ENCODE measurements at places on chromosomes 13 and 19. TPM values are rescaled to one million over a fixed set of nuclear protein-coding genes. Genes with fewer than 3 reads are reported as not detected.

The SIGLEC12 gene
- not detected for total RNA-seq

The KLF2 gene
- 1.1 TPM for total RNA-seq

The LILRB5 gene
- total RNA-seq, result 0.09 TPM

The PCDH17 gene
- total RNA-seq, result 0.85 TPM

DNA sequence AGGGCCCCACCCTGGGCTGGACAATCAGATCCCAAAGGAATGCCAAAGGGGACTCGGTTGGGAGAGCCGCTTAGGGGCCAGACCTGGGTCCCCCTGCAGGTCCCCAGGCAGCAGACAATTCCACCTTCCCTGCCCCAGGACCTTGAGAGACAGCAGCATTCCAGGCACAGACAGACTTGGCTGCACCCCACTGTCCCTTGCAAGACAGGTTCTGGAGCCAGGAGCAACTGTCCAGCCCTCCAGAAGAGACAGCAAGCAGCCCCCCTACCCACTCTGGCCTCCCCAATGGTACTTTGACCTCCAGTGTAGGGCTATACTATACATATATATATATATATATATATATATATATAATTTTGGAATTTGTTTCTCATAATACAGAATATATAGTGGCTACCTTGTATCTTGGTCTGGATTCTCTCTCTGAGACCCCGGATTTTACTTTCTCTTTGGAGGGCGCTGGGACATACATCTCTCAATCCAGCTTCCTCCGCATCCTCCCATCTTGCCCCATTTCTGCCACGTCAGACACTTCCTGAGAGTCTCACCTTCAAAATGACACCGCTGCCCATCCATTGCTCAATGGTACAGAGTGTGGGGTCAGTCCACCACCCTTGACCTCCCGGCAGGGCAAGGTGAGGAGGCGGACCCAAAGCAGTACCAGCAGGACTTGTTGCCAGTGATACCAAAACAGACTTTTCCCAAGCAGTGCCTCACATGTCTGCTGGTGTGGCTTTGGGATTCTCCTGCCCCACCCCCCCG is 12.7 kb downstream of the SMIM24 start:
- H3K27me3 ChIP-seq, result peaks cover 69% of the 10 kb centered on the region
- H3K36me3 ChIP-seq, result peaks cover 5% of the 10 kb centered on the region
- no peak overlapping the region for H3K4me3 ChIP-seq
- no peak for DNase-seq
- H3K27ac ChIP-seq, result no peak overlapping the region

DNA sequence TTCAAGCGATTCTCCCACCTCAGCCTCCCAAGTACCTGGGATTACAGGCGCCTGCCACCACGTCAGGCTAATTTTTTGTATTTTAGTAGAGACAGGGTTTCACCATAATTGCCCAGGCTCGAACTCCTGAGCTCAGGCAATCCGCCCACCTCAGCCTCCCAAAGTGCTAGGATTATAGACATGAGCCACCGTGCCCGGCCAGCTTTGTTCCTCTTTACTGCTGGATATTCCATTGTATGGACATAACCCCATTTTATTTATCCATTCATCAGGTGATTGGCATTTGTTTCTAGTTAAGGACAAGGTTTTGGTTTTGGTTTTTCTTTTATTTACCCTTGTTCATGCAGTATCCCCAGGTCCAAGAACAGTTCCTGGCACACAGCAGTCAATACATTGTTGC is 4.1 kb upstream of the RPS9 start:
- no peak overlapping the region for H3K4me3 ChIP-seq
- peaks cover 27% of the 10 kb centered on the region for H3K4me1 ChIP-seq
- no peak for DNase-seq

DNA sequence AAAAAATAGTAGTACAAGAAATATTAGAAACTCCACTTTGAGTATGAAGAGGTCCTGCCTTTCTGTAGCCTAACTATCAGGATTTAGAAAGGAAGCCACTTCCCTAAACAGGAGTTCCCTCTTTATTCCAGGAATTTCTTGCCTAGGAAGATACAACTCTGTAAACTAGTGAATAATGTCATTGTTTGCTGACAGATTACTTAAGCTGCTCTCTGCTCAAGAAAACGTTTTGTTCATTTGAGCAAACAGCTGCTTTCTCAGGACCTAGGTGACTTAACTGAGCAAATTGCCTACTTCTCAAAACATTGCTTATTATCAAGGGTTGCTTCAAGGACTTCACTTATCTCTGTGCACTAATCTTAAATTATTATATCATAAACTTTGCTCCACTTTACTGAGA is 1419.4 kb upstream of the SLC10A2 start:
- no peak overlapping the region for H3K4me3 ChIP-seq
- H3K4me1 ChIP-seq, result no peaks in the 10 kb centered on the region
- no peak for DNase-seq
- H3K27ac ChIP-seq, result no peak overlapping the region

GRCh38 chr13:76885203-76886004 is 801 bp downstream of the KCTD12 start:
- no peaks in the 10 kb centered on the region for H3K36me3 ChIP-seq
- peak overlapping the region; percentile 76 for H3K4me3 ChIP-seq
- peaks cover 19% of the 10 kb centered on the region for H3K4me1 ChIP-seq
- peaks cover 58% of the 10 kb centered on the region for H3K27me3 ChIP-seq
- H3K27ac ChIP-seq, result no peak overlapping the region

DNA sequence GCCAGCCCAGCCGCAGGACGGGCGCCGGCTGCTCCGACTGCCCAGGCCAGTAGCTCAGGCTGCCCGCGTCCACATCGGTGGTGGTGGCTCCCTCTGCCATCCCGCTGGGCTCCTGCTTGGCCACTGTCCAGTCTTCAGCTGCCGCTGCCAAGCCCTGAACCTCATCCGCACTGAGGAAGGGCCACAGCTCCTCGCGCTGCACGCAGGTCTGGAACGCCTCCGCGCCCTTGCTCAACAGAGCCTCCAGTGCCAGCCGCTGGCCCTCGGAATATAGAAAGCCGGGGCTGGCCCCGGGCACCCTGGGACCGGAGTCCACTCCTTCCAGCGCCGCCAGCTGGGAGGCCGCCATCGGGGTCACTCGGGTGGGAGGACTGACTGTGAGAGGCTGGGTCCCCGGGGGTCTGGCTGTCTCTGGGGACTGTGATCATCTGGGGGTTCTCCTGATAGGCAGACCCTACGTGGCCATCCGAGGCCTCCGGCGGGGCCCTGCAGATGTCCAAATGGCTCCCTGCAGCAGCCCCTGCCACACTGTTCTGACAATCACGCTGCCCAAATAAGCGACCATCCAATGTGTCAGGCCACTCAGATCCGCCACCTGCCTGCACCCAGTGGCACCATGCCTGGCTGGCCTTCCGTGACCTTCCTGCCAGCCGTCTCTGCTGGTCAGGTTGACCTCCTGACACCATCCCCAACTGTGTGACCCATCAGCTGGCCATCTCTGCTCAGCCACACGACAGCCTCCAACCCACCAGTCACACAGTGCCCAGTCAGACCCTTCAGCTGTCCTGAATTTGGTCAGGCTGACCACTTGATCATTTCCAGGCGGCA is 1.6 kb downstream of the FAM83E start:
- no peak overlapping the region for H3K4me3 ChIP-seq
- H3K27me3 ChIP-seq, result no peaks in the 10 kb centered on the region
- H3K4me1 ChIP-seq, result peaks cover 46% of the 10 kb centered on the region
- no peak for DNase-seq
- peak overlapping the region; percentile 96 for H3K27ac ChIP-seq

DNA sequence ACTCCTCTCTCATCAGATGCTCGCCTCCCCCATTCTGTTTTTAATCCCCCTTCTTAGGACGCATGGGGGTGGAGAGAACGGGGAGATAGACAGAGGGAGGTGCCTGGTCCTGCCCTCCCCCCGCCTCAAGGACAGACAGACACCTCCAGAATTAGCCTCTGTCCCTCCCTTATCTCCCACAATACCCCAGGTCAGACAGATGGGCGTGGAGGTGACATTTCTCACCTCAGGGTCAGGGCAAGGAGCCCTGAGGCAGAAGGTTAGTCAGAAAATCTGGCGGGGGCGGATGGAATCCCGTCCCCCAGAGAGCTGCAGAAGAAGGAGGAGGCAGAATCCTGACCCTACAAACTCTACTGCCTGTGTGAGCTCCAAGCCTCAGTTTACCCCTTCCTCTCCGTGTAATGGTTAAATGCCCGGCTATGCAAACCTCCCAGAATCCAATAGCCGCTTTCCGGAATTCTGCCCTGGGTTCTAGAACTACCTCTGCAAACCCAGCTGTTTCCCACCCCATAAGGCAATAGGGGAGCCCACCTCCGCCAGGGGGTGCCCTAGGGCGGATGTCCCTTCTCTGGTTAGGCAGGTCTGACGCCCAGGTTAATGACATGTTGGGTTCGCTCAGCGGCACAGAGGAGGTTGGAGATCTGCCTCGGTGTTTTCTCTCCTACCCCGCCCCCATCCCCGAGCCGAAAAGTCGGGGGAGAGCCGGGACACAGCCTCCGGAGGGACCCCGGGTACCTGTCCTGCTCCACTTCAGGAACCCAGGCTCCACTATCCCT is 900 bp downstream of the PPP1R13L start:
- peak; percentile 94 for DNase-seq
- H3K36me3 ChIP-seq, result peaks cover 9% of the 10 kb centered on the region
- H3K4me1 ChIP-seq, result peaks cover 26% of the 10 kb centered on the region
- peak overlapping the region; percentile 99 for H3K27ac ChIP-seq
- H3K4me3 ChIP-seq, result peak overlapping the region; percentile 96

DNA sequence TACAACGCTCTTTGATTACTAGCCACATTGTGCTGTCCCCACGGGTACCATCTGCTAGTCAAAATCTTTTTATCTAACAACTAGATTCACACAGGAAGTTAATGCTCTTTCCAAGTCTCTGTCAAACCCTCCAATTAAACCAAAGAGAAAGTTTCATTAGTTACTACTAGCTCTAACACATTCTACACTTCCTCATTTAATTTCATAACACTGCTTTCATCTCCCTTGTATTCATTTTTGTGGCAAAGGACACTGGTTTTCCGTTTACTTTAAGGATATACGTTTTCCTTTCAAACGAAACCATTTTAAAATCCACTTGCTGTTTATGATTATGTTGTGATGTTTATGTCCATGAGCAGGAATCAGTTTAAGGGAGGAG is 5.3 kb downstream of the DYRK1B start:
- H3K36me3 ChIP-seq, result peaks cover 18% of the 10 kb centered on the region
- H3K4me1 ChIP-seq, result peaks cover 8% of the 10 kb centered on the region
- no peak for DNase-seq
- H3K4me3 ChIP-seq, result no peak overlapping the region

DNA sequence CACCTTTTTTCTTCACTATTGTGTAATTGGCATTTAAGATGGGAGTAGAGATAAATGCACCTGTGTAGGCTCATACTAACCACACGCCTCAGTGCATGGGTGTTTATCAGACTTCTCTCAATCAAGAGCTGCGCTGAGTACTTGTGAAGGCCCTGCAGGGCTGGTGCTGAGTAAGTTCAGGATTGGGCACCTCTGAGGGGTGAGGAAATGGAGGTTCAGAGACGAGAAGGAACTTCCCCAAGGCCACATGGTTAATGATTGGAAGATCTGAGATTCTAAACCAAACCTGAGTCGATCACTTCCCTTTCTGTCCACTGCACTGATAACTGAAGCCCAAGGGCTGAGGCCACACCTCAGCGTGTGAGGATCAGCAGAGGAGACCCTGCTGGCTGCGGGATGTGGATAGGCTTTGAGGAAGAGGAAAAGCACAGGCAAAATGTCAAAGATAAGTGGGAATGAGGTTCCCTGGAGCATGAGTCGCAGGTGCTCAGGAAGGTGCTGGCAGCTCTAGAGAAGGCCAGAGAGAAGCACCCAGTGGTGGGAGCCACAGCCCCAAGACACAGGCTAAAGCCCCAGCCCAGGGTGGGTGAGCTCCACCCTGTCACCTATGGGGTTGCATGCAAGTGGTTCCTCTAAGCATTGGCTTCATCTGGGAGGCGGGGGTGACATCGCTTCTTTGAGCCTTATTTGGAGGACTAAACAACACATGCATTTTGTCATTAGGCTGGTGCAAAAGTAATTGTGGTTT is 32.3 kb upstream of the GJB6 start:
- no peaks in the 10 kb centered on the region for H3K4me1 ChIP-seq
- no peaks in the 10 kb centered on the region for H3K27me3 ChIP-seq
- no peak for DNase-seq
- H3K4me3 ChIP-seq, result no peak overlapping the region
- H3K36me3 ChIP-seq, result no peaks in the 10 kb centered on the region

DNA sequence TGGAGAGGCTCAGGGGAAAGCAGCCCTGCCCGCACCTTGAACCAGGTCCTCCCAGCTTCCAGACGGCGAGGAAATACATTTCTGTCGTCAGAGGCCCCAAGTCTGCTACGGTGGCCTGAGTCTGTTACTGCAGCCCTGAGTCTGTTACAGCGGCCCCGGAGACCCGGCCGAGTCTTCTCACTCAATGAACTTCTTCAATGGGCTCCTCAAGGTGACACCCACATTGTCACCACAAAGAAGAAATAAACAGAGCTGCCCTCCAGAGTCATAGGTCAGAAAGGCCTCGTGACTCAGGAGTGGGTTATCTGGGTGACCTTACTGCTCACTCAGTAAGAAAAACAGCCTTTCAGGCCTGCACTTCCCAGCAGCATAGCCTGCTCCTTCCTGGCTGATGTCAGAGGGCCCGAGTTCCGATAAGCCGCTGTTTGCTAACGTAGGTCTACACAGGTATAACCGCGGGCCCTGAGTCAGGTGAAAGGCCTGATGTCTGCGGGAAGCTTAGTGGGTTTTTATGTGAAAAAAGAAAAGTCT is 66.9 kb upstream of the TM9SF2 start:
- H3K4me1 ChIP-seq, result peaks cover 16% of the 10 kb centered on the region
- DNase-seq, result peak; percentile 53
- H3K27me3 ChIP-seq, result no peaks in the 10 kb centered on the region
- no peak overlapping the region for H3K4me3 ChIP-seq
- H3K36me3 ChIP-seq, result no peaks in the 10 kb centered on the region

- H3K4me3 ChIP-seq, result no peak overlapping the region
- no peak for DNase-seq
Observed at GRCh38 chr13:48159826-48160225, 64.9 kb upstream of the MED4 start.

DNA sequence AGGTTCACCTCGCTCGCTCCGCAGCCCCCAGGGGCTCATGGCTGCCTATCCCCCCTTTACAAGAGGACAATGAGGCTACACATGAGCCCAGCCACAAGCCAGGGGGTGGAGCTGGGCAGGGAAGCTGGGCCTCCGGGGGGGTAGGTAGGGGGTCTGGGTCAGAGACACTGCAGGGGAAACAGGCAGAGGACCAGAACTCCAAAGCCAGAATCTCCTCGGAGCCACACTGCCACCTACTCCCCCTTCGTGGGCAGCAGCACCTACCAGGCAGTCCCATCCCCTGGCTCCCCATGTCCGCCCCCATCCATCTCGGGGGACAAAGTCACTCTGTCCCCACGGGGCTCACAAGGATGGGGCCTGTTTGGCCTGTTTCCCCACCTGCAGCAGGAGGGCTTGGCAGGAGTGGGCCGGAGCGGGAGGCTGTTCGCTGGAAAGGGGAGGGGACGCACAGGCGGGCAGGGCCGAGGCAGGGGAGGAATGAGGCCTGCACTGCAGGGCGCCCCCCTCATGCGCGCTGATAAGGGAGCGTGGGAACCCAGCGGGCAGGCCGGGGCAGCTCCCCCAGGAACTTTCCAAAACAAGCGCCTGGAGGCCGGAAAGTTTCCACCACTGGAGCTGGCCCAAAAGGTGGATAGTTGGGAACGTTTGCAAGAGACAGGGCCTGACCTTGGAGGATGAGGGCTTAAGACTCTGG is 545 bp upstream of the ISYNA1 start:
- DNase-seq, result peak; percentile 66
- peaks cover 28% of the 10 kb centered on the region for H3K4me1 ChIP-seq
- no peaks in the 10 kb centered on the region for H3K27me3 ChIP-seq
- H3K4me3 ChIP-seq, result peak overlapping the region; percentile 35
- peaks cover 9% of the 10 kb centered on the region for H3K36me3 ChIP-seq

Measured in WTC11 (cell line).